ENCODE measurements at places on chromosomes 7 and 10.
A peak's percentile ranks its signal among the peaks of the same experiment; 100 is the strongest.

- no peak for DNase-seq
Measured at GRCh38 chr7:29170781-29171180, 23.8 kb upstream of the CHN2 start.

DNA sequence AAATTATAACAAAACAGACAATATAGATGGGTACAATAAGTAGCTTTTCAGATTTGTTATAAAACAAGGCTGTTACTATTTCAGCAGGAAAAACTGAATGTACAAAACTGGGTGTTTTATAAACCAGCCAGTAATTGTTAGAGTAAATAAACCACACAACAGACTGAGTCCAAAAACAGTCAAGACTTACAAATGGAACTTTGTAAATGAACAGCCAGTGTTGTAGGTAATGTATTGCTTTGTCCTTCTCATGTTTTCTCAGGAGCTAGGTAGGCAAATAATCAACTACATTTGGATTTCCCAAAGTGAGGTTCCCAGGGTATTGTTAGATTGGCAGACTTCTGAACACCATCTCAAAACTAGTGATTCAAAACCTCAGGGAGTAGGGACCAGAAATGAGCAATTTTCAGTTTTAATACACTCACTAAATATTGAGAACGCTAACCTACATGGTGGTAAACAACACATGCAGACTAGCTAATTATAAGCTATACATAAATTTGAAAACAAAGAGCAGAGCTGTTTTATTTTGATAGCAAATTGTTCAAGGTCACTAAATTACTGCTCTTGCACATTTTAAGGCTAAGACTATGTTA lies 36.2 kb downstream of the HERPUD2 start:
- DNase-seq, result no peak

GRCh38 chr7:111138586-111138985 lies 47.7 kb downstream of the LRRN3 start:
- peak; percentile 54 for DNase-seq

DNA sequence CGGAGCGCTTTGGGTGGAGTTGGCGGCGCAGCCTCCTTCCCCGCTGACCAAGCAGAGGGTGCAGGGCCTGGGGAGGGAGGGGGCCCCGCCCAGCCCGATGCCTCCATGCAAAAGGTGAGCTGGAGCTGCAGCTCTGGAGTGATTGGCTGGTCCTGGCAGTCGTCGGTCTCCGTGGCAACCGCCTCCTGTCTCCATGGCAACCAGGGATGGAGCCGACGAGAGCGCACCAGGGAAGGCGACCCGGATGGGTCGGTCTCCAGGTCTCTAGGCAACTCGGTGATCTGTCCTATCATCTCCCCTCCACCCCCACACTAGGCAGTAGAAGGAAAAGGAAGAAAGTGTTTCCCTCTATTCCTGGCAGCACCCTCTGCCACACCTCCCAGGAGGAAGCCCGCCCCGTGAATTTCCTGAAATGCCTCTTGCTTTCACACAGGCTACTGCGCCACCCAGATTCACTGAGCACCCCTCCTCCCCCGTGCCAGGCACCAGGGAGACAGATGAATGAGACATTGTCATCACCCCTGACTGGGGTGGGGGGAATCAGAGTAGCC lies 647 bp upstream of the NACAD start:
- peak; percentile 62 for DNase-seq

- DNase-seq, result no peak
Measured at GRCh38 chr7:157757211-157757610, 420.4 kb downstream of the DNAJB6 start.

DNA sequence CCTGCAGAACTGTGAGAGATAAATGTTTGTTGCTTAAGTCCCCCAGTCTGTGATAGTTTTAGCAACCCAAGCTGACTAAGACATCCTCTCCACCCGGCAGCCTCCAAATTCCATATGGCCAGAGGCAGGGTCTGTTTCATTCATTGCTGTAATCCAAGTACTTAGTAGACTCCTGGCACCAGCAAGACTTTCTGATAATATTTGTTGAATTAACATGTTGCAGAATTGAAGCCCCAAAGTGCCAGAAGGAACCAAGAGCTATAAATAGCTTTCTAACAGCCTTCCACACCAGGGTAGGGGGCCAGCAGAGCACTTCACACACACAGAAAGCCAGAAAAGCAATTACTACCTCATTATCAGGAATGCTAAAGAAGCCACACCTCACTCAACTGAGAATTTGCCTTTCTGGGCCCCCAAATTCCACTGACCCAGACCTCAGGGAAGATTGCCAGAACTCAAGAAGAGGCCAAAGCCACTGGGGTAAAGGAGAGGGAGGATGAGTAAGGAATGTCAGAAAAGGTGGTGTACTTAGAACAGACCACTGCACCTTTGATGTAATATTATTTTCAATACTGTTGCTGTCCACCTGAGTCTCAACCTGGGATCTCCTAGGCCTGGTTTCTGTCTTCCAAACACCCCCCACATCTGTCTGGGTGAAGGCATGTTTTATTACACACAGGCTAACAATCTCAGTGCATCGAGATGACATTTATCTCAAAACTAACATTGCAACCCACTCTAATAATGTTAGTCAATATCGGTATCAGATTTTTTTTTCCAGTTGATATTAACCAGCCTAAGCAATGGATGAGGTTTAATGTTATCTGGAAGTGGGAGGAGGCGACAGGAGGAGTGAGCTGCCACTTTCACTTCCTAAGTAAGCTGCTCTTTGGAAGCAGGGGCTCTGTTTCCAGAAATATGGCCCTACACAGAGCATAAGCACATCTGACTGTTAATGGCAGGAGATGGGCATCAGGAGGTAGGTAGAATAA lies 5.5 kb downstream of the NOD1 start:
- peak; percentile 85 for DNase-seq

DNA sequence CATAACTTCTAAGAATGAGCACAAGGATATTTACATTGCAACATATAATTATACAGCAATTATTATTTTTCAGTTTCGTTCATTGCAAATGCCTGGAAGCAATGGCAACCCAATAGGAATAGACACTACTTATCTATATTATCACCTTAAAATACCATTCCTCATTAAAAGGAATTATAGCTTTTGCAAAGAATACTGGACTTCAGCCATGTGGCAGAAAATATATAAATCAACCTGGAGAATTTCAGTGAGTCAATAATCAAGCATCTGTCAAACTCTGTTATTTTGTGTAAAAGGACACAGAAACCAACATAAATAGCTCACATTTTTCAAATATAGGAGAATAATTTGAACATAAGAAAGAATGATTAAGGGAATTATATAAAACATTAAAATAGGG lies 96.1 kb upstream of the SEMA3C start:
- no peak for DNase-seq

DNA sequence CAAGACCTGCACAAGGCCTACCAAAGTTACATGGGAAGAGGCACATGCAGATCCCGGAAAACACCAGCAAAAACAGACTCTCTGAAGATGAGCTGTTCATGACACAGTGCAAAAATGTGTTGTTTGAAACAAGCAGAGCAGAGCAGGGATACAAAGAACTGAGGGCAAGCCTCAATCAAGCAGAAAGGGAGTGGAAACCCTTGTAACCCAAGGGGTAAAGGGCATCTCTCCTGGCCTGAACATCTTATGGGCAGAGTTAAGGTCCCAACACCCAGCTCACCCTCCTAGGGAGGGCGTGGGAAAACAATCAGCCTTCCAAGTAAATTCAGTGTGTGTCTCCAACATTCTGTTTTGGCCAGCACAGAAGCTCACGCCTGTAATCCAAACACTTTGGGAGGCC lies 10.5 kb downstream of the PSPH start:
- DNase-seq, result no peak

GRCh38 chr7:82156893-82157292 lies 286.7 kb downstream of the CACNA2D1 start:
- DNase-seq, result no peak

DNA sequence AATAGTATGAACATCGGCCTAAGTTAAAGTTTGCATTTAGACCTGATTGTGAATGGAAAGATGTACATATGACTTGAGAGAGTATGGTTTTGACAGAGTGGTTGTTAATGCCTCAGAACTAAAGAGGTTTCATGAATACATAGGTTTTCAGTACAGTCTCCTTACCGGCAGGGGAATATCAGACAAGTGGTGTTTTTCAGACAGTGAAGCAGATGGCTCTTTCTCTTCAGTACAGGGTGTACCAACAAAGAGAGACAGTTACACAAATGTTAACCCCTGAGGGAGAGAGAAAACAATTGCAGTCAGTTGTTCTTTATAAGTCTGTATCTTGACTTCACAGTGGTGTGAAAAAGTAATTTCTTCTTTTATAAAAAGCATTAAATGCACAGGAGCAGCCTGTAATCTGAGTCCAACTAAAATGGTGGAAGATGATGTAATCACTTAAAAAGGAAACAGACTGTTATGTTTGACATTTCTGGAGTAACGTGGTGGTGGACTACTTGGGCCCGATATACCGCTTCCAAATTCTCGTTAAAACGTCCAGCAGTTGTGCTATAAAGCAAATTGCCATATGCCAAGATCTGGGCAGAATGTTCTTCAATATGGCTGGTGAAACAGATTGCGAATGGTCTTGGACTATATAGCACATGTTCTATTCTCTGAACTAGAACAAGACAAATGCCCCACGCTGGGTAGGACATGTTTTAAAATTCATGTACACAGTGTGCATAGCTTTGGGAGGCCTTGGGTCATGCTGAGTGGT lies 69.2 kb downstream of the SDK1 start:
- no peak for DNase-seq

DNA sequence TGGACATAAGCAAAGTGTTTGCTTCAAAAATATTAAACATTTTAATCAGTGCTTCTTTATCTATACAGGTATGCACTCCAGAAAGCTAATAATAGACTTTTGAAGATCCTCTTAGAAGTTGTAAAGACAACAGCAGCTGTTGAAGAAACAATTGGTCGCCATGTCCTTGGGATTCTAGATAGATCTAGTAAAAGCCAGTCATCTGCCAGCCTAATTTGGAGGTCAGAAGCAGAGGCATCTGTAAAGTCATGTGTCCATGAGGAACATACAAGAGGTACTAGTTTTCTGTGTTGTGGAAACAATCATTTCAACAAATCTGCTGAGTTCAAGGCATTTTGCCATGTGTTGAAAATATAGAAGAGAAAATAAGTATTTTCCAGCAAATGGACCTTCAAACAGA lies 89.3 kb downstream of the CYP51A1 start:
- no peak for DNase-seq

GRCh38 chr7:2974093-2974819 lies 69.4 kb downstream of the CARD11 start:
- no peak for DNase-seq

GRCh38 chr7:82690929-82691328 lies 247.4 kb upstream of the CACNA2D1 start:
- DNase-seq, result no peak

DNA sequence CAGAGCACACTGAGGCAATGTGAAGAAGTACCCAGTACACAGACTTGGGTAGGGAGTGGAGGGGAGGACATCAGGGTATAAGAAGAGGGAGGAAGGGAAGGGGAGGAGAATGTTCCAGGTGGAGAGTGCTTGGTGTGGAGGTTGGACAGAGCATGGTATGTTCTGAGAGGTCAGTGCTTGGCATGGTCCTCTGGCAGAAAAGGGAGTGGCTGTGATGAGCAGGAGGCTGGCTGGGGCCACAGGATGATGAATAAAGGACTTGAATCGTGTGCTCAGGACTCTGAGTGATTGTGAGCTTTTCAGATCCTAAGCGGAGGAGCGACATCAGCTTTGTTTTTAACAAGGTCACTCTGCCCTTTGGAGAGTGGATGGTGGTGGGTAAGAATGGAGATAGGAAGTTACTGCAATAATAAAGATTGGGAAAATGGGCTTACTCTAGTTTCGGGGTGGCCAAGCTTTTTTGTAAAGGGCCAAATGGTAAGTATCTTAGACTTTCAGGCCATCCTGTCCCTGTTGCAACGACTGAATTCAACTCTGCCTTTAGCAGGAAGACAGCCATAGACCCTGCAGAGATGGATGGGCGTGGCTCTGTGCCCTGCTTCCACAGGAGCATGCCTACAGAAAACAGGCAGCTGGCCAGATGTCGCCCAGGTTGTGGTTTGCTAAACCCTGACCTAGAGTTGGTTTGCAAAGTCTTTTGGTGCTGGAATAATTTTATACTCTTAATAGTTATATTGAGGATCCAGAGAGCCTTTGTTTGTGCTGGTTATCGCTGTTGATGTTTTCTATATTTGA lies 8.4 kb downstream of the PPP2R2D start:
- no peak for DNase-seq

DNA sequence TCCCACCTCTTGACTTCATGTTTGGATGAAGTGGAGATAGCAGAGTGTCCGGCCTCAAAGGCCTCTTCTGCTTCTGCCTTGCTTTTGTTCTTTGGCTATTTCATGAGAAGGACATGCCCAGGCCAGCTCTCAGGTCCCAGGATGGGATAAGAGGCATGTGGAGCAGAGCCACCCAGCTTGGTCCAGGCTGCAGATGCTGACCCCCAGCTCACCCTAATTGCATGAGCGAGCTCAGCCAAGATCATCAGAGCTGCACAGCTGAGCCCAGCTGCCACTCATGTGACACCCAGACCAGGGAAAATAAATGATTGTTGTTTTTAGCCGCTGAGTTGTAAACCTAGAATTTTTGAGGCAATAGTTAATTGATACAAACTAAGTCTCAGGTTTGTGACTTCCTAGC lies 230.0 kb downstream of the PHF14 start:
- DNase-seq, result no peak

- DNase-seq, result no peak
Measured at GRCh38 chr7:99106821-99107241, 37.1 kb downstream of the SMURF1 start.

DNA sequence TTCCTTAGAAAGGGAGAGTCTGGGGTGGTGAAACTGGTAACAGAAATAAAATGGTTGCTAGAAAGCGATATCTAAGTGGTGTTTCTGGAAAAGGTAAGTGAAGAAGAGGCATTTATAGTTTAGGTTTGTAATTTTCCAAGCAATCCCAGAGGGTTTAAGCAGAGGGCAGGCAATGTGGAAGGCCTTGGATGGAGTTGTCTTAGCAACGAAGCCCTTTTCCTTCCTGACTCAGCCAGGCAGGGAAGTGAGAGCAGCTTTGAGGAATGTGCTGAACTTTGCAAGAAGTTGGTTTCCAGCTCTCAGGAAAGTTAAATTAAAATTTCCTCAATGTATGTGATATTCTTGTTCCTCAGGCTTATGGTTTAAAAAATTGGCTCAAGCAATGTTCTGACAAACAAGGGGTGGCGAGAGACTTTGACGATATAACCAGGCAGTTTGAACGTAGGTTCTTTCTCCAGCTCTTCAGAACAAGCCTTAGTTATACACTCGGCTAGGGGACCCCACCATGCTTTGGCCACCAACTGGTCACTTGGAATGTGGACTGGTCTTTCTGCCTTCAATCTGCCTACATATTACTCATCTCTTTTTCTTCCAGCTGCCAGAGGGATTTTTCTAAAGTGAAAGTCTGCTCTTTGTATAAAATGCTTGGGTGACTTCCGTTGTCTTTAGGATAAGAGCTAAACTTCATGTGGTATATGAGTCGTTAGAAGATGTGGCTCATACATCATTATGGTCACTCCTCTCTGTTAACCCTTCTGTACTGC lies 66.9 kb upstream of the SLC25A13 start:
- DNase-seq, result peak; percentile 93

GRCh38 chr10:92747600-92747999 lies 57.8 kb downstream of the HHEX start:
- no peak for DNase-seq

Measured in umbilical cord (tissue), 2 donors.